ENCODE measurements at places on chromosomes 3 and 15.

DNA sequence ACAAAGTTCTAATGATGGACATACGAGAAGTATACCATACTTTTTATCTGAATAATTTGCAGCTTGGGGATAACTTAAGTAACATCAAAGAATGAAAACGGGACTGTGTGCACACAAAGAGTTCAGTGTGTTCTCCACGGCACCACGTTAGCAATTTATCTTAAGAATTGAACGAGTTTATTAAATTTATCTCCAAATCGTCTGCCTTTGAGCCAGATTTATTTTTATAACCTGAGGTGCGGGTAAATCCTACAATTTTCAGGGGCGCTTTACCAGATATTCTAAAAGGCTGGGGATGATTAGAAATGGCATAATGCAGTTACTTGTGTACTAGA, 3.5 kb downstream of the CHD2 start:
- DNase-seq = no peak

DNA sequence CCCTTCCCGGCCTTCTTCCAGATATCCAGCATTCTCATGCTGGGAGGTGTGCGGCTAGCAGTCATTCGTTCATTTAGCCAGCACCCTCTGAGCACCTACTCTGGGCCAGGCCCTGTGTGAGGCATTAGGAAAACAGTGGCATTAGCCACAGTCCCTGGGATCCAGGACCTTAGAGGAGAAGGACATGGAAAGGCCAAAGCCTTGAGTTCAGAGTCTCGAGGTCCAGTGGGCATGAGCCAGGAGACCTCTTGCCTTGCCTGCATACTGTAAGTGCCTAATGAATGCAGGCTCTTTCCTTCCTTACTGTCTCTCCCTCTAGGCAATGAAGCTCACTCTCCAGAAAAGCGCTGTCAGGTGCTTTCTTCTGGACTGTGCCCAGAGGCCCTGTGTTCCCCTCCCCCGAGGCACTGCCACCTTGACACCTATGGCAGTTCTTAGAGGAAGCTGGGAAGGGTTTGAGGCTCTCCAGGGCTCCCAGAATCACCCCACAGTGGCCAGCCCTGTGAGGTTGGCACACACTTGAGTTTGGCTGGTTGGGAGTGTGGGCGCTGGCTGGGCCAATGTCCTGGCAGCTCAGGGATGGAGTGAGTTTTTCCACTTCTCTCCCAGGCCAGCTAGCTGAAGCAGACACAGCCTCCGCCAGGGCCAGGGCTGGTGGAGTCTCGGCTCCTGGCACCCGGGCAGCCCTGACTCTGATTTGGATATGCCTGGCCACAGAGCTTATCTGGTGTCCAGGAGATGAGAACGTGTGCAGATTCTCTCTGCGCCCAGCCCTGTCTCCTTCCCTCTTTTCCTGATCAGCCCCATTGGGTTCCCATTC, 5.4 kb downstream of the CORO2B start:
- no peak for DNase-seq

- DNase-seq = peak; percentile 89
Measured at GRCh38 chr3:51955893-51956770, 951 bp downstream of the GPR62 start.

- no peak for DNase-seq
Measured at GRCh38 chr3:133578548-133579191, 5.2 kb downstream of the CDV3 start.

DNA sequence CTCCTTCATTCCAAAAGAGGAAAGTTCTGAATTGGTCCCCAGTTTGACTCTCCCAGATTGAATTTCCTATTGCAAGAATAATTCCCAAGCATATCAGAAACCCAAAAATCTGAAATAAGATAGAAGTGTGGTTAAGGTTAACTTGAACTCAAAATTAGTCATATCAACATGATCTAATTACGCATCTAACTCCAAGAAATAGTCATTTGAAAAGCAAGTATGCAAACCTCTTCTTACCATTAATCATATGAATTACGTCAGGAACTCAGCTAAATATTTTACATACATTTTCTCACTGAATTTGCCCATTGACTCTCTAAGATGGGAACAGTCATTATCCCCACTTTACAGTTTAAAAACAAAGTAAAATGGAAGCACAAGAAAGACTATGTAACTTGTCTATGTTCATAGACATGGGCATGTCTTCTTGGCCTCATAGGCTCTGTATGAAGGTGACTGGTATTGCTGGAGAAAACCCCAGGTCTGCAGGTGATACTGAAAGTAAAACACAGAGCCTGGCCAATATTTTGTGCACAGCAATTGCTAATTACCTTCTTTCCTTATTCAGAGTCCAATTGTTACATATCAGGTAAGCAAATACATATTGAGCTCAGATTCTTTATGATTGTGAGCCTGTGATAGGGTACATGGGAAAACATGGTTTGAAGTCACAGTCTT, 139.2 kb downstream of the ATP8B4 start:
- no peak for DNase-seq

DNA sequence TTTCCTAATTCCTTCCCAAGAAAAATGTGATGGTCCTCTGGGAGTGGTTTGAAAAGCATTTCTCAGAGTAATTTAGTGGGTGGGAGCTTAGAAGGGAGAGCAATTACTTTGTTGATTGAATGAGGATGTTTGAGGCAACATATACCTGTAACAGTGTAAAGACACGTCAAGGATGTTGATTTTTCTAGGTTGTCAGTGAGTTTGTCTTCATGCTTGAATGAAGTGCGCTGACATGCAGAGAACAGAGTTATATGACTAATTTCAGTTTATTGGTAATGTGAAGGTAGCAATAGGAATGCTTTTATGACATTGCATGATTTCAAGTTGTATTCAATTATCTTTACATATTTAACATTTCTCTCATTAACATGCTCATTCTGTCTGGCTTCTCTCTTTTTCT, 286.9 kb downstream of the NFKBIZ start:
- DNase-seq = no peak

Data from RPMI8226 (cell line).